CD4-positive, alpha-beta T cell treated with Interferon alpha-2 for 1 hour (primary cell): ENCODE measurements at places on chromosomes 1 and 21.

GRCh38 chr1:66315671-66316070 lies 218.3 kb upstream of the SGIP1 start:
- DNase-seq: no peak

GRCh38 chr21:45511007-45511406 lies 31.2 kb downstream of the SLC19A1 start:
- no peak for DNase-seq

- DNase-seq: no peak
These were observed 72.3 kb downstream of the EVA1C start for GRCh38 chr21:32484706-32485380.

- DNase-seq: no peak
These were observed at the start of gene GPR37L1 for GRCh38 chr1:202122639-202123335. TSS of gene GPR37L1 (plus strand) at chr1:202122917. CDS start at chr1:202122964, 47 bp downstream.

- no peak for DNase-seq
These were observed 971 bp upstream of the GNG4 start for GRCh38 chr1:235650341-235651169.

DNA sequence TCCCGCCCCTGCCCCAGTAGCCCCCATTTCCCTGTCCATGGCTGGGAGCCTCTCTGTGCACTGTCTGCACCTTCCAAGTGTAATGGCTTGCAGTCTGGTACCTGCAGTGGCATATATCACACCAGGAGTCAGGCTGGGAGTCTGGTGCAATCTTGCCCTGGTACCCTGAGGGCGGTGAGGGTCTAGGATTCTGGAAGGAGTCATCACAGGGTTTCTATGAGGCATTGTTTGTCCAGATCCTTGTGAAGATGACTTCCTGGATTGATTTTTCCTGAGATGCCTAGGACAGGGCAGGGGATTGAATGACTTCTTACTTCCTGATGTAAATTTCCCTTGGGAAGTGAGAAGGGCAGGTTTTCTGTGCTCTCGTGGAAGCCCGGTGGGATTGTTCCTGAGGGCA lies 5.9 kb upstream of the PKP1 start:
- no peak for DNase-seq

GRCh38 chr1:6958407-6959030 lies 173.3 kb downstream of the CAMTA1 start:
- DNase-seq: no peak
